ENCODE measurements at places on chromosomes 13 and 19.

- DNase-seq, result peak; percentile 91
Measured at GRCh38 chr19:17511724-17512573, 500 bp downstream of the PGLS start.

GRCh38 chr13:110305949-110306339 is 1.0 kb downstream of the COL4A1 start:
- peak; percentile 50 for DNase-seq

DNA sequence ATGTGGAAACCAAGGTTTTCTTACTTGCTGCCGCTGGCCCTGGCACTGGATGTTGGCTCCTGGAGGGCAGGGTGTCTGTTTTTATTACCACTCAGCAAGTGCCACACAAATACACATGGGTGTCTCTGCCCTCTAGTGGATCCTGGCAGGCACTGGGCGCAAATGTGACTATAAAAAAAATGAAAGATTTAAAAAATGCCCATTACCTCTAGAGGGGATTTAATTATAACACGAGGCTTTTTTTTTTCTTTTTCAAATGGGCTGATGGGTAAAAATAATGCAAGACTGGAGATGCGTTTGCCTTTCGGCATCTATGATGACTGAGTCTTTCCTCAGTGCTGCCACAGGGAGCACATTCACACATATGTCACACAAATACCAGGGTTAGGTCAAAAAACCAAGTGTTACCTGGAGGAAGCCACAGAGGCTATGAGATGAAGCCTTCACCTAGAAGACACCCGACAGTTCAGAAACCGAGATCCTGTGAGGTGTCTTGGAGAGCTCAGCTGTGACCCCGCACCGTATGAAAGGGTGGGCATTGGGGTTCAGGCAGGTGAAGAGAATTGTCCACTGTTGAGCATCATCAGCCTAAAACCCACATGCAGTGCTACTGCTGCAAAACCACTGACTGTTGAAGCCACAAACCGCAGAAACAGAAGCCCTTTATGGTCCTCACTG is 25.7 kb downstream of the CHAMP1 start:
- DNase-seq, result peak; percentile 12

DNA sequence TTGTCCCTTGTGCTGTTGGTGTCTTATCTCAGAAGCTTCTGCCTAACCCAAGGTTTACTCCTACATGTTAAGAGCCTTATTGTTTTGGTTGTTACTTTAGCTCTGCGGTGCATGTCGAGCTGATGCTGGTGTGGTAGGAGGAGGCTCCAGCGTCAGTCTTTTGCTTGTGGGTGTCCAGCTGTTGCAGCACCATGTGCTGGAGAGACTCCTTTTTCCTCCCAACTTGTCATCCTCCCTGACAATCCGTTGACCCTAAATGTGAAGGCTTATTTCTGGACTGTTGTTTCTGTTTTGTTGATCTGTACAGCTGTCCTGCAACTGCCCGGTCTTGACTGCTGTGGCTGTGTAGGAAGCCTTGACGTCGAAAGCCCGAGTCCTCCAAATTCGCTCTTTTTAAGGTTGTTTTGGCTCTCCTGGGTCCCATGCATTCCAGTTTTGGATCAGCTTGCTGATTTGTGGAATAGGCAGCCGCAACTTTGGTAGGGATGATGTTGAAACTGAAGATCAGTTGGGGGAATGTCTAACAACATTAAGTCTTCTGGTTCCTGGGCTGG is 15.3 kb downstream of the NAXD start:
- DNase-seq, result no peak

Data from SJSA1 (cell line).